Activated naive CD4-positive, alpha-beta T cell treated with anti-CD3 and anti-CD28 coated beads for 36 hours (primary cell): ENCODE measurements at places on chromosomes 4 and X. TPM values are rescaled to one million over a fixed set of nuclear protein-coding genes. Genes with fewer than 3 reads are reported as not detected.

DNA sequence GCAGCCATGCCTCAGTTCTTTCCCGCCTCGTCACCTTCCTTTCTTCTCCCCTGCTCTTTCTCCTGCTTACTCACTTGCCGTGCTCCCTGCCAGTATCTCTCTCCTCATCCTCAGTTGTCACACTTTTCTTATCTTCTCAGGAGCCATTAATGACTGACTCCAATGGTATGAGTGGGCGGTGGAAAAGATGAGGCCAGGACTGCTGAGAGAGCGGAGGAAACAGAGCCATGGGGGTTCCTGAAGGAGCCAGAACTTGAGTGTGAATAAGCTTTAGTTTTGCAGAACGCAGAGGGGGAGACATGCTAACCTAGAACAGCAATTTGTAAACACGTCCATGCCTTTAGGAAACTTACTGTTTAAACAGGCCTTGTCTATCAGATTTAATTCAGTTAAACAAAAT, 126.5 kb downstream of the CHIC2 start:
- no peak for DNase-seq
- peaks cover 3% of the 10 kb centered on the region for H3K27me3 ChIP-seq
- H3K4me3 ChIP-seq, result no peak overlapping the region

DNA sequence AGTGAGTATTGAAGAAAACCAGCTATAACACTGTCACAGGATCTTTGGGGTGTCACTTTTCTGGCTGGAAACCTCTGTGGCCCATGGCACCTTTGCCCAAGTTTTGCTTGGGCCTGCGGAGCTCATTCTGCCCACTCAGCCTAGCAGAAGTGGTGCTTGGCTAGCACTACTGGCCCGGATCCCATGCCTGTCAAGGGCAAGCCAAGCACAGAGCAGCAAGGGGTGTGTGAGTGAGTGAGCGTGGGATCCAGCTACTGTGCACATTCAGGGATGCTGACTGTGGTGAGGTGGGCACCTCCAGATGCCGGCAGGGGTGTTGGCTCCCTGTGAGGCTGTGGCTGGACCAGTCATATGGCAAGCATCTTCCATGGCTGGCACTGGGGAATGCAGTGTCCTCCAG, 55.4 kb upstream of the RASGEF1B start:
- no peaks in the 10 kb centered on the region for H3K4me1 ChIP-seq
- DNase-seq, result no peak
- no peaks in the 10 kb centered on the region for H3K27me3 ChIP-seq

DNA sequence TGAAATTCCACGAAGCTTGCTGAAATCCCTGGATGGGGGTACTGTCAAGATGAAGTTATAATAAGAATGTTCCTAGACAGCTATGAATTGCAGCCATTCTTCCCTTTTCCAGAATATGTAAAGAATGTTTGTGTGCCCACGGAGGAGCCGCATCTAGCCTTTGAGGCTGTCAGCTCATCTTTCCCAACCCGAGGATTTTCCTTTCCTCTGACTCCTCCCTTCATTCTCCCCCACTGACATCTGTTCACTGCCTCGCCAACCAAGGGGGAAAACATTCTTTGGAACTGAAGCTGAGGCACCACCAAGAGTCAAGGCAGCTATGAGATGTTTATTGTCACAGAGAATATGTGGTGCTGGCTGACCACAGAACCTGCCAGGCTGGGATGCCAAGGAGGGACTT, 8.8 kb downstream of the NHSL2 start:
- H3K36me3 ChIP-seq, result no peaks in the 10 kb centered on the region
- no peak overlapping the region for H3K27ac ChIP-seq
- no peak overlapping the region for H3K4me3 ChIP-seq

DNA sequence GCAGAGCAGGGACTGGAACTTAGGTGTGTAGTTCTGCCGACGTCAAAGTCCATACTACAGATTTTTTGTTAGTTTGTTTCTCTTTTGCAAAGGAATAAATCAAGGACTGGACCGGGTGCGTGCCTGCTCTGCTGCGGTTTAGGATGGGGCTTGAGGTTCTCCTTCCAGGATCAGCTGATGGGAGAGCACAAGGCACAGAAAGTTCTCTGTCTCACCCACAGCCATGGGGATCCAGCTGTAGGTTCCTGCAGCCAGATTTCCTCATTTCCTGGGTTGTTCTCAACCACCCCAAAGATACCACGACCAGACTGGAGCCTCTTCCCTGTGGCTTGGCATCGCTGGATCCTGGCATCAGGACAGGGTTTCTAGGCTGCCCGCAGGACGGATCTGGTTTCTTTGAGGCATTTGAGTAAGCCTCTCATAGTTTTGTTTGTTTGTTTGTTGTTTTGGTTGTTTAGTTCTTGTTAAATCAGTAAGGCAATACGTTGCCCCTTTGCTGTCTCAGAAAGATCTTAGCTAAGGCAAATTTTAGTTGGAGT, 789 bp upstream of the SRPX start:
- peak overlapping the region; percentile 18 for H3K4me3 ChIP-seq
- DNase-seq, result no peak
- no peaks in the 10 kb centered on the region for H3K4me1 ChIP-seq
- H3K27me3 ChIP-seq, result peaks cover 22% of the 10 kb centered on the region

- peak; percentile 99 for DNase-seq
- H3K36me3 ChIP-seq, result peaks cover 35% of the 10 kb centered on the region
- no peaks in the 10 kb centered on the region for H3K27me3 ChIP-seq
- peaks cover 56% of the 10 kb centered on the region for H3K4me1 ChIP-seq
- H3K27ac ChIP-seq, result peak overlapping the region; percentile 92
- peak overlapping the region; percentile 81 for H3K4me3 ChIP-seq
These were observed 46.4 kb downstream of the ASMT start for GRCh38 chrX:1661048-1661921.

Gene PPARGC1A
- not detected for total RNA-seq
